Stimulated activated CD8-positive, alpha-beta memory T cell treated with anti-CD3 and anti-CD28 coated beads, Interleukin-7, amount 100 ng/mL, for 48 hours (primary cell): ENCODE measurements at places on chromosomes 4 and X.

- DNase-seq = no peak
Measured at GRCh38 chrX:119036107-119037029, 36.4 kb upstream of the CT47C1 start.

GRCh38 chrX:24124244-24124799, 25.2 kb upstream of the ZFX start:
- no peak for DNase-seq

- no peak for DNase-seq
Measured at GRCh38 chrX:137565921-137566745, at the start of gene ZIC3. ZIC3 (plus strand) TSS chrX:137566127; CDS start chrX:137566692, 565 bp downstream.

DNA sequence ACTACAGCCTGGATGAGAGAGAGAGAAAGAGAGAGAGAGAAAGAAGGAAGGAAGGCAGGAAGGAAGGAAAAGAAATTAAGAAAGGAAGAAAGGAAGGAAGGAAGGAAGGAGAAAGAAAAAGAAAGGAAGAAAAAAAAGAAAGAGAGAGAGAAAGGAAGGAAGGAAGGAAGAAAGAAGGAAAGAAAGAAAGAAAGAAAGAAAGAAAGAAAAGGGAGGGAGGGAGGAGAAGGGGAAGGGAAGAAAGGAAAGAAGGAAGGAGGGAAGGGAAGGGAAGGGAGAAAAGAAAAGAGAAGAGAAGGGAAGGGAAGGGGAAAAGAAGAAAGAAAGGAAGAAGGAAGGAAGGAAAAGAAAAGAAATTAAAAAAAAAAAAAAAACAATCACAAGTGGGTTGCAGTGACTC, 146.3 kb downstream of the OPHN1 start:
- no peak for DNase-seq

DNA sequence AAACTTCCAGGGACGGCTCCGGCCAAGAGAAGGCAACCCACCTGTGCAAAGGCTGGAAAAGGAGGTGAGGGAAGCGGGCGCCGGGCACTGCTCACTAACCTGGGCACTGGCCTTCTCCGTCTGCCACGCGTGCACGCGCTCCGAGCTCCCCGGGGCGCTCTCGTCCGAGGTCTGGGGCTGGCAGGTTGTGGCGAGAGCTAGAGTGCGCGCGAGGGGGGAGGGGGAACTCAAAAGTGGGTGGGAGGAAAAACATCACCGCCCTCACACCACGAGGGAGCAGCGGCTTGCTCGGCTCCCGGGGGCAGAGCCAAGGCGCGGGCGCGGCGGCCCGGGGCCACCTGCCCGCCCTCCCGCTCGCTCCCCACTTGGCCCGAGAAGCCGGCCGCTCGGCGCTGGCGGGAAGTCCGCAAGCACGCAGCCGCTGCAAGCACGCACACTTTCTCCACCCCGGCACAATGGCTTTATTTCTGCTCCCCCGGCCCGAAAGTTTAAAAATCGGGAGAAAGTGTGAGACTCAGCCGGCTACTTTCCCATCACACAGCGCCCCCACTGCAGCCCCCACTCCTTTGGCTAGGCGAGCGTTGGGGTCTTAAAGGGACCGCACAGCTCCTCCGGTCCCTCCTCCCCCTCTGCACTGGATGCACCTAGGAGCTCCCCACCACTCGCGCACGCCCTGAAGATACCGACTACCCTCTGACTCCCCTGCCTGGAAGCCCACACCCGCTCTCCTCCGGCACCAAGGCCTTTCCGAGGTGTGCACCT, at the start of gene CHRDL1:
CHRDL1 (minus strand) TSS at position 173 of the 762 bp plus-strand sequence. CDS start 3,636 bp downstream, outside the sequence.
- DNase-seq = no peak

- DNase-seq = no peak
Measured at GRCh38 chr4:154435895-154436294, 55.7 kb downstream of the DCHS2 start.

GRCh38 chrX:138638996-138639395, 72.5 kb downstream of the FGF13 start:
- no peak for DNase-seq

DNA sequence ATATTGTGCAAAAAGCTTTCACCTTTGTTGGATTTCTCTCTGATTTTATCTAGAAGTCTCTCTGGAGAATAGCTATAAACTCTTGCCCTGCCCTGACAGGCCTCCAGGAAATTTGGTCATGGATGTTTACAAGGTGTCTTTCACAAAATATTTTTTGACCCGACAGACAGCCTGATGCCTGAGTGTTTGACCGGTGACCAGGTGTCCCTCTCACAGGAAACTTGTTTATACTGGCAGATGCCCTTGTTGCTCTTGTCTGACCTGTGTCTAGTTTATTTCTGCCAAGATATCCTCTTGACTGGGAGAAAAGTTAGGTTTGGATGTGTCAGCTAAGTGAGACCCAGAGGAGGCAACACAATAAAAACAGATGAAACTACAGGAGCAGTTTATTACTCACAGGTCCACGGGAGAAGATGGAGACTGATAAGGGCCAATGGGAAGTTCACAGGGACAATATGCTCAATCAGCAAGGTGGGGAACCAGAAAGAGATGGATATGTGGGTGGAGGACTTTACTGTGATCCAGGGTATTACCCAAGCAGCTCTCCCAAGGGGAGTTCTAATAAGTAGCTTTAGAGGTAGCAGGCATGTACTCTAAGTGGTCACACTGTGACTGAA, 243.3 kb downstream of the ARAP2 start:
- no peak for DNase-seq

GRCh38 chrX:109448282-109448938, 33.5 kb downstream of the GUCY2F start:
- DNase-seq = no peak

GRCh38 chrX:110414273-110414672, 55.6 kb downstream of the RTL9 start:
- DNase-seq = no peak

GRCh38 chr4:89765966-89766365, 71.0 kb downstream of the SNCA start:
- no peak for DNase-seq

- no peak for DNase-seq
Measured at GRCh38 chr4:77617203-77617602, 11.6 kb downstream of the CXCL13 start.

DNA sequence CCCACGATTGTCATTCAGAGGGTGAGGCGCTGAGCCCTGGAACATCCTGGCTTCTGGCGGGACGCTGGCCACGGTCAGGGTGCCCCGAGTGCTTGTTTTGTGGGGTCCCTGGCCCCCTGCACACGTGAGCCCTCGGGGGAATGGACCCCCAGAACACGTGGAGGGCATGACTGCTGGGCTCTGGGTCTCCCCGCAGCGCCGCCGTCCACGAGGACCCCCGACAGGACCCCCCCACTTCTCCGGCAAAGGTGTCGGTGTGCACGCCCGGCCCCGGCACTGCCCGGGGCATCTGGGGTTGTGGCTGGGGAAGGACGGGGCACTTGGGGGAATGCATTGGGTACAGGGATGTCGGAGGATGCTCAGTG, 13.9 kb upstream of the GTPBP6 start:
- DNase-seq = no peak

- no peak for DNase-seq
Measured at GRCh38 chr4:168868044-168868781, 141.8 kb downstream of the CBR4 start.

- DNase-seq = peak; percentile 23
Measured at GRCh38 chr4:36243355-36244256, 708 bp downstream of the ARAP2 start.

DNA sequence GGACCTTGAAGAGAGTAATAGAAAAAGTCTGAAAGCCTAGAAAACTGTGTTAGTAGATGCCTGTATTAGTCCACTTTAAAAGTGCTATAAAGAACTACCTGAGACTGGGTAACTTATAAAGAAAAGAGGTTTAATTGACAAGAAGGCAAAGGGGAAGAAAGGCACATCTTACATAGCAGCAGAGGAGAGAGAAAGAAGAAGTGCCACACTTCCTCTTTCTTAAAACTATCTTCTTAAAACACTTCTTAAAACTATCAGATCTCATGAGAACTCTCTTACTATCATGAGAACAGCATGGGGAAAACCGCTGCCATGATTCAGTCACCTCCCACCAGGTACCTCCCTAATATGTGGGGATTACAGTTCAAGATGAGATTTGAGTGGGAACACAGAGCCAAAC, 18.8 kb upstream of the COL25A1 start:
- DNase-seq = no peak

GRCh38 chr4:12359420-12359819, 930.7 kb upstream of the HS3ST1 start:
- no peak for DNase-seq

DNA sequence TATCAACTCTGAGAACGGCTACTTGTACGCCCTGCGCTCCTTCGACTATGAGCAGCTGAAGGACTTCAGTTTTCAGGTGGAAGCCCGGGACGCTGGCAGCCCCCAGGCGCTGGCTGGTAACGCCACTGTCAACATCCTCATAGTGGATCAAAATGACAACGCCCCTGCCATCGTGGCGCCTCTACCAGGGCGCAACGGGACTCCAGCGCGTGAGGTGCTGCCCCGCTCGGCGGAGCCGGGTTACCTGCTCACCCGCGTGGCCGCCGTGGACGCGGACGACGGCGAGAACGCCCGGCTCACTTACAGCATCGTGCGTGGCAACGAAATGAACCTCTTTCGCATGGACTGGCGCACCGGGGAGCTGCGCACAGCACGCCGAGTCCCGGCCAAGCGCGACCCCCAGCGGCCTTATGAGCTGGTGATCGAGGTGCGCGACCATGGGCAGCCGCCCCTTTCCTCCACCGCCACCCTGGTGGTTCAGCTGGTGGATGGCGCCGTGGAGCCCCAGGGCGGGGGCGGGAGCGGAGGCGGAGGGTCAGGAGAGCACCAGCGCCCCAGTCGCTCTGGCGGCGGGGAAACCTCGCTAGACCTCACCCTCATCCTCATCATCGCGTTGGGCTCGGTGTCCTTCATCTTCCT, 2.7 kb downstream of the PCDH10 start:
- DNase-seq = no peak

- DNase-seq = no peak
Measured at GRCh38 chr4:175767150-175767549, 44.9 kb downstream of the GPM6A start.

DNA sequence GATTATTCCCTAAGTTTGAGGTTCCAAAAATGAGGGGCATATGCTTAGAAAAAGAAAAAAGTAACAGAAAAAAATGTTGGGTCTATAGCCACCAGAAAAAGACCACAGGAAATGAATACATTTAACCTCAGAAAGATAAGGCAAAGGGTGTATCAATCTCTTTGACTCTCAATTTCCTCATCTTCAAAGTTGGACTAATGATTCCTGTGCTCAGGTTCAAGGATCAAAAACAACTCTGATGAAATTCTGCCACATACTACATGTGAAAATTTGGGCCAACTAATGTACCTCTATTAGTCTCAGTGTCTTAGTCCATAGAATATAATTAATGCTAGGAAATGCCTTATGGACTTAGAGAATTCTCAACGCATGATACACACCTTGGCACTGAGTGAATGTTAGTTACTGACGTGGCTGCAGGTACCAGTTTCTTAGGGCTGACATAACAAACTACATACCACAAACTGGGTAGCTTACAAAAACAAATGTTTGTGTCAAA, 257.7 kb downstream of the ANKRD50 start:
- no peak for DNase-seq

DNA sequence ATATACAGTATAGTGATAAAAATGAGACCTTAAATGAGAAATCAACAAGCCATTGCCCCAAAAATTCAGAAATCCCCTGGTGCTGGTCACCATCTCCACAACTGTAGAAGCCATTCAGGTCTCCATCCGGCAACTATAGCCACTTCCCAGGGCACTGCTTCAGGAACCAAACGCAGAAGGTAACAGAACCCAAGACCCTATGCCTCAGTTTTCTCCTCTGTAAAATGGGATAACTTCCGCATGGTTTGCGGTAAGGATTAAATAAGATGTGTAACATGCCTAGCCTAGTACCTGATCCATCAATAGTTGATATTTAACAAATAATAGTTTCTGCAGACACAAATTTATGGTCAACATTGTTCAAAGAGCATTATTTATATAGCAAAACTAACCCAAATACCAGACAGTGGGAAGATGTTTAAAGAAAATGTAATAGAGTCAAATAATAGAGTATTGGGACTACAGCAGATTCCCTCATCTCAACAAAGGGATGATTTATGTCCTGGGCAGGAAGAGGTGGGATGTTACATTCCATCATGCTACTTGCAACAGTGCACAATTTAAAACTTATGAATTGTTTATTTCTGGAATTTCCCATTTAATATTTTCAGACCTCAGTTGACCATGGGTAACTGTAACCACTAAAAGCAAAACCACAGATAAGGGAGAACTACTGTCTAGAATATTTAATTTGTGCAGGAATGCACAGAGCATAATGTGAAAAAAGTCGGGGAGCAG, 30.0 kb downstream of the IRF2 start:
- DNase-seq = no peak

GRCh38 chr4:28754376-28754775, 1893.7 kb downstream of the STIM2 start:
- DNase-seq = no peak

DNA sequence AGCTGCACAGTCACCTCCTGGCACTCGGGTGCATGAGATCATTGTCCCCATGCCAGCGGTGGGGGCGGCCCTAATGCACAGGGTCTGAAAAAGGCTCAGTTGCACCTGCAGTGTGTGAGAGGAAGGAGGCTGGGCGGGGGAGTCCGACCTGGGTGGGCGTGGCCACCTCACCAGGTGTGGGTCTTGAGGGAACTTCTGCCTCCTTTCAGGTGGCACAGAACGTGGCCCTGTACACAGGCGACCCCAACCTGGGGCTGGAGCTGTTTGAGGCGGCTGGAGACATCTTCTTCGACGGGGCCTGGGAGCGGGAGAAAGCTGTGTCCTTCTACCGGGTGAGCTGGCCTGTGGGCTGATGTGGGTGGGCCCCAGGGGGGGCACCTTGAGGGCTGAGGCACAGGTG, 34.3 kb upstream of the HTRA3 start:
- DNase-seq = no peak

DNA sequence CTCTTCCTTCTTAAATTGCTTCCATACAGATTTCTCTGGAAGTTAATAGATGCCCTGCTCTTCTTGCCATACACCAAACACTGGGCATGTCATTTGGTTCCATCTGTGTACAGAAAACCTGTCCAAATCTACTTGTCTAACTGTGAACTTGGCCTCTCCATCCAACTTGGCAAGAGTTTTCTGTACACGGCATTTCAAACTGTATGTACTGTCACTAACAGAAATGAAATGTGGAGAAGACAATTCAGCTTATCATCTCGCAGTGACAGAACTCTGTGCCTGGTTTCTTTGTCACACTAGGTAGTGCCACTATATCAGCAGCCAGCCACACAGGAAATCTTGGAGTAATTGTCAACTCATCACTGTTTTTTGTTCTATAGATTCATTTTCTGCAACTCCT, 58.2 kb downstream of the CXXC4 start:
- DNase-seq = no peak

DNA sequence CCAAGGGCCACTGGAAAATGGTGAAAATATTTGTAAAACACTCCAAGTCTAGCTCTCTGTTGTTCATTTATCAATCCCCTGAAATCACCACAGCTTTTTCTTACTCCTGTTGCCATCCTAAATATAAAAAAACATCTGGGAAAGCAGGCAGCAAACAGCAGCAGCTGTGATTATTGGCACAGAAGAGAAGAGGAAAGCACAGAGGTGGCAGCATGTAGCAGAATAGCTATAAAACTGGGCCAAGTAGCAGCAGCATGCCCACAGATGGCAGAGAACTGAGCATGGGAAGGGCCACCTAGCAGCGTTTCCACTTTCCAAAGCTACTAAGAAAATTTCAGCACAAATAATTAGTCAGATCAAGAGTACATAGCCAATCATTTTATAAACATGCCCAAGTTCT, 307.2 kb downstream of the SLC7A11 start:
- no peak for DNase-seq
